ENCODE measurements at places on chromosomes 5 and 9. TPM values are rescaled to one million over a fixed set of nuclear protein-coding genes. Genes with fewer than 3 reads are reported as not detected.
A peak's percentile ranks its signal among the peaks of the same experiment; 100 is the strongest.

Gene ANKRD34B
- not detected for total RNA-seq

Gene GABRA6
- total RNA-seq, result not detected

Gene ARSI
- total RNA-seq, result not detected

Gene TAF1L
- total RNA-seq, result not detected

DNA sequence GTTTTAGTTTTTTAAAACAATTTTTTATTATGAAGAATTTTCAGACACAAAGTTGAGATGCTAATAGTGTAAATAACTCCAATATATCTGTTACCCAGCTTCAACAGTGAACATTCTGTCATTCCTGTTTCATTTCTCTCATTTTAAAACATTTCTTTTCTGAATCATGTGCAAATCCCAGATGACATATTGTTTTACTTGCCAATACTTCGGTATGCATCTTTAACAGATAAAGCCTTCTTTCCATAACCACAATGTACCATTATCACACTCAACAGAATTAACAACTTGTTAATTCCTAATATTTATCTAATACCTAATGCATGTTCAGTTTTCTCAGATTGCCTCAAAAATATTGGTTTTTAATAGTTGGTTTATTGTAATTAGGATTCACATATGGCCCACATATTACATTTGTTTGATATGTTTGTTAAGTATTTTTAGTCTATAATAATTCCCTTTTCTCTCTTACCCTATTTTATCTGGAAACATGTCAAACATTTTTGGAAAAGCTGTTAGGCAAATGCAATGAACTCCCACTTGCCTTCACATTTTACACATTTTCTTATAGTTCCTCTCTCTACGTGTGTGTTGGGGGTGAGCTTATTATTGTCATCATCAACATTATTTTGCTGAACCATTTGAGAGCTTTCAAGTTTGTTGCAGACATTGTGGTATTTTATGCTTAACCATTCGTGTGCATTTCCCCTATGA is 58.7 kb upstream of the ANKRD55 start:
- ATAC-seq, result no peak

GRCh38 chr9:13718086-13718485 is 438.6 kb upstream of the MPDZ start:
- no peak for ATAC-seq

- ATAC-seq, result peak; percentile 37
Observed at GRCh38 chr5:127296321-127296720, 5.7 kb downstream of the MEGF10 start.

GRCh38 chr9:18058564-18059442 is 415.1 kb upstream of the ADAMTSL1 start:
- ATAC-seq, result no peak

DNA sequence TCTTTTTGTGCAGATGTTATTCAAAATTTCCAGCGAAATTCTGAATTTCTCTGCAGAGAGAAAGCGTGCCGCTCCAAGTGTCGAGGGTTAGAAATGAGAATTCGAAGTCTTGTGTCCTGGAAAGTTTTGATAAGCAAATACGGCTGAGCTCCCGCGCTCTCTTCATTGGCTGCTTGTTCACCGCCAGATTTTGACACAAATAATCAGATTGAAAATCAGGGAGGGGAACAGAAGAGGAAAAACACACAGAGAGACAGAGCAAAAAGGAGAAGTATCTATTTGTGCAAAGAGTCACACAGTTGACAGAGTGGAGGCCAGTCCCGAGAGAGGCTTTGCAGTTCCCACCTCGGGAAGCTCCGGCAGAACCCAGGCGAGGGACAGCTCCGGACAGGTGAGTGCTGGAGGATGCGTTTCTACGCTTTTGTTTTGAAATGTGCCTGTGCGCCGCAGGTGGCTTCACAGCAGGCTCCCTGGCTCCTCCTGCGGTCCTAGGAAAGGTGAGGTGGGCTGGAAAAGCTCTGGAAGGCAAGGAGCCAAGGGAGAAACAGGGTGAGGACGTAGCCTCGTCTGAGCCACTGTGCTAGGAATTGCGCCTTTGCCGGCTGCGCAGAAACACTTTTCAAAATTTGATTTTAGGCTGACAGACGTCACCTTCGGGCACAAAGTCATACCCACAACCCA is at the start of gene GFI1B:
Gene GFI1B (plus strand): TSS at position 244 of the 681 bp plus-strand sequence. CDS start 7,985 bp downstream, outside the sequence.
- no peak for ATAC-seq

GRCh38 chr5:154356020-154356655 is 89.7 kb upstream of the SAP30L start:
- ATAC-seq, result peak; percentile 28

DNA sequence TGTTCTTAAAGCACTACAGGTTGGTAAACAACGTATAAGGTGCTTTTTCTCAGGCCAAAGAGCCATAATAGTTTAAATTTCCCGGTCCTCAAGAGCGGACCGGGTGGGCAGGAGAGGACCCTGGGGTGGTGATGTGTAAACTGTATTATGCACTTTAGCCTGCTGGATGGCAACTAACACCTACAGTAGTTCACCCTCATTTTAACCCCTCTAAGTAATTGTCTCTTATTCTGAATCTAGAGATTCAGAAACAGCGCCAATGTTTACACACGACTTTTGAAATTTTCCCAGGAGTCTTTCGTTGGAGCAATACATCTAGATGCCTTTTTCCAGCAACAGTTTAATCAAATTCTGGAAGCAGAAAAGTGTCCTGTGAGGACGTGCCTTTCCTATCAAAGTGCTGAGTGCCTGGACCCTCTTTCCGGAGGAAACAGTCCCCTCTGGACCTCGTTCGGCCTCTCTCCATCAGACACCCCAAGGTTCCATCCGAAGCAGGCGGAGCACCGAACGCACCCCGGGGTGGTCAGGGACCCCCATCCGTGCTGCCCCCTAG is 676 bp upstream of the OCLN start:
- no peak for ATAC-seq

GRCh38 chr9:88651682-88652633 is 117.0 kb downstream of the NXNL2 start:
- ATAC-seq, result no peak

- ATAC-seq, result no peak
Observed at GRCh38 chr5:95595289-95595931, 24.5 kb upstream of the GPR150 start.
